ENCODE measurements at places on chromosomes 2 and 18.
A peak's percentile ranks its signal among the peaks of the same experiment; 100 is the strongest.

GRCh38 chr2:226357816-226358215, 441.8 kb downstream of the IRS1 start:
- DNase-seq: no peak

DNA sequence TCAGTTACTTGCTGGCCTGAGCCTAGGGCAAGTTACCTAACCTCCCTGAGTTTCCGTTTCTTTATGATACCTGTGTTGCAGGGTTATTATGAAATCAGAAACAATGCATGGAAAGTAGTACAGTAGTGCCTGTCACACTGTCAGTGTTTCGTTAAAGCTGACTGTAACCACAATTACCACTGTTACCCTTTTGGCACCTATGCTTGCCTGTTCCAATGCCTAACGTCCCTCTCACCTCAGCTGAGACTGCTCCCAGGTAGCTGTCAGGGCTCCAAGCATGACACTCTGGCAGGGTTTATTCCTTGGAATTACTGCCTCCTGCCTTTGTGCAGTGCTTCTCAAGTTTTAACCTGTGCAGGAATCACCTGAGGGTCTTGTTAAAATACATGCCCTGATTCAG, 135.2 kb upstream of the RBMS1 start:
- no peak for DNase-seq

GRCh38 chr2:238320648-238321281, 447 bp downstream of the TRAF3IP1 start:
- DNase-seq: peak; percentile 23

DNA sequence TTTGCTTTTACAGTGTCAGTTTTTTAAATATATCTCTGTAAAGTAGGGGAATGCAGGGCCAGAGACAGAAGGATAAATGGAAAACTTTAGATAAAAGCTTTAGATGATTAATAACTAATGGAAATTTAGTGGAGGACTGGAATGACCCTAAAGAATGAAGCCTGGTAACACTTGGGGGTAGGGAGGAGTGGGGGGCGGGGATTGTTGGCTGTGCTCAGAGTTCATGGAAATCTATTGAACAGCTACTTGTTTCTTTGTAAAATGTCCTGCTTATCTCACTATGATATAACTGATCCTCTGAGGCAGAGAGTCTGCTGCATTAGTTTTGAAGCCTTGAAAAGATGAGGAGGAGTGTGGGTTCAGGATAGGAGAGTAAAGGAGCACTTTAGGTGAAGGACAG, 90.5 kb downstream of the TMEM185B start:
- DNase-seq: no peak

- DNase-seq: no peak
These were observed 63.8 kb upstream of the DARS1 start for GRCh38 chr2:136049011-136049742.

DNA sequence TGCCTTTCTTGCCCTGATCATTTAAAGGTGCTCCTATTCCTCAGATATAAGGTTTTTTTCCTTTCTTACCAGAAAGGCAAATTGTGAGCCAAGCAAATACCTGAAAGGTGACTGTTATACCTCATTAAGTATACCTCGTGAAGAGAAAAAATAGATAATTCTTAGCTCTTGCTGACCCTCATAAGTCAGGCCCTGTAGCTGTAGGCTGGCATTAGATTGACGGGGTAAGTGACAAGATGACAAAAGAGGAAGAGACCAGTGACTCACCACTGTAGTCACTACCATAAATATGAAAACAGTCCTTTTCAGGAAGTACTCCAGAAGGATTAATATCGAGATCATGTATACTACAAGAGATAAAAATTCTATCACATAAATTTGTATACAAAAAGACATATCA, 104.6 kb downstream of the PTPN4 start:
- peak; percentile 63 for DNase-seq

DNA sequence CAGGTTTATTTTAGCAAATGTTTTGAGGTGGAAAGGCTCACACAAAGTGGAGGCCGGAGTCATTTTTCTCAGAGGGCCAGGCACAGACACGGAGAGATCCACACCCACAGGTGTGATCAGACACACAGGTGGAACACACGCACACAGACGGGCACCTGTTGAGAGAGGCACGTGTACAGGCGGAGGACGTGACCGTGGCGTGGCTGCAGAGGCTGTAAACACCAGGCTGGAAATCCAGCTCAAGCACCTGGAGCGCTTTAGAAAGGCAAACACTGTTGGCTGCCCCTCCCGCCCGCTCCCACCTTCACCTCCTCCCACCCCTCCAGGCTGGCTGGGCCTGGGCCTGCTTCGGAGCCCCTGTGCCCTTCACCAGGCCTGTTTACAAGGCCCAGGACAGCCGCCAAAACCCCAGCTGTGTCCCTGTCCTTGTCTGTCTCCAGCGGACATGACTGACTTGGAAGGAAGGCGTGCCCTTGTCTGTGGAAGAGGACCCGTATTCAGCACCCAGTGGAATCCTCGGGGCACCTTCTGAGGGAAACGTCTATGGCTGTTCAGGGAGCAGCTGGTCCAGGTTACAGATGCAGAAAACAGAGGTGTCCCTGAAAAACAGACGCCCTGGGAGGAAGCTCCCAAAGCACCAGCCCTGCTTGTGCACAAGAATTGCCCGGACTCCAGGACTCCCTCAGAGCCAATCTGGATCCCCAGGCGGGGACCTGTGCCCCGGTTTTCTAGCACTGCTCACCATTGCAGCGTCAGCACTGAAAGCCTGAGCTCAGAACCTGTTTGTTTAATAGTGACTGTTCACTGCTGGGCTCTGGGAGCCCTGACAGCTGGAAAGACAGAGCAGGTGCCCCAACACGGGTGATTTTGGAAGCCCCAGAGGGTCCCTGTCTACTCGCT, 134.3 kb upstream of the HAAO start:
- DNase-seq: no peak

DNA sequence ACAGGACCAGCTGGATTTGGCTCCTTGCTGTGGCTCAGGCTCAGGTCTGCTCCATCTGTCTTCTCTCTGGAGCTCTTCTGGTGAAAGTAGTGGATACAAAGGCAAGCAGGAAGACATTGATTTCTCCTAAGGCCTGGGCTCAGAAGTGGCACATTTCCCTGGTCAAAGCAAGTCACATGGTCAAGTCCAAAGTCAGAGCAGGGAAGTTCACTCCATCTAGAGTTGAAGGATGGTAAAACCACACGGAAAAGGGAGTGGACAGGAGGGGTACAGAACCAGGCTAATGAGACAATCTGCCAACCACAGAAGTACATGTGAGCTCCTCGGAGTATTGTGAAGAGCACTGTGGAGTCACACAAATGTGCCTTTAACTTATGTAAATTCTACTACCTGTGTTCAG, 66.1 kb downstream of the MARCO start:
- DNase-seq: peak; percentile 52

DNA sequence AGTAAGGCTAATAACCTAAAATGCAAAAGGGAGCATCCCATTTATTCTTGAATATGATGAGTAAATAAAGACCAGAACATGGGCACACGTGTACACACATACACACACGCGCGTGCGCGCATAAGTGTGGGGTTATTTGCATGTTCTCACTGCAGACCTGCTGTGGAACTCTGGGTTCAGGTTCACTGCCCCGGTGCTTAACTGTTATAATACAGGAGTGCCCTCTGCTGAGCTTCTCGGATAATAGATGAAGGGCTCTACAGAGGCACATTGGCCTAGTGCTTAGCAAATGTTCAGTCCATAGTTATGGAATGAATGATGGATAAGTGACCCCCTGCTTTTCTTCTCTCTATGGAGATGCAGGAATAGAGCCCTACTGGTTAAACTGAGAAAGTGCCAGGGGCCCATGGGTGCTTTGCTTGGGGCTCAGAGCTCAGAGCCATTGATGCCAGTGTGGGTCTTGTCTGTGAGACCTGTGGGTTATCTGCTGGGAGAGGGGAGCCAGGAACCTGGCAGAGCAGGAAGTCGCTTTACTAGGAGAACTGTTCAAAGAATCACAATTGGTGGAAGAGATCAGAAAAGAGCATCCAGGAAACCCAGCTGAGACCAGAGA, 3.6 kb upstream of the ARL4C start:
- DNase-seq: peak; percentile 75

- no peak for DNase-seq
These were observed 41.1 kb downstream of the TMEM185B start for GRCh38 chr2:120182019-120182560.

DNA sequence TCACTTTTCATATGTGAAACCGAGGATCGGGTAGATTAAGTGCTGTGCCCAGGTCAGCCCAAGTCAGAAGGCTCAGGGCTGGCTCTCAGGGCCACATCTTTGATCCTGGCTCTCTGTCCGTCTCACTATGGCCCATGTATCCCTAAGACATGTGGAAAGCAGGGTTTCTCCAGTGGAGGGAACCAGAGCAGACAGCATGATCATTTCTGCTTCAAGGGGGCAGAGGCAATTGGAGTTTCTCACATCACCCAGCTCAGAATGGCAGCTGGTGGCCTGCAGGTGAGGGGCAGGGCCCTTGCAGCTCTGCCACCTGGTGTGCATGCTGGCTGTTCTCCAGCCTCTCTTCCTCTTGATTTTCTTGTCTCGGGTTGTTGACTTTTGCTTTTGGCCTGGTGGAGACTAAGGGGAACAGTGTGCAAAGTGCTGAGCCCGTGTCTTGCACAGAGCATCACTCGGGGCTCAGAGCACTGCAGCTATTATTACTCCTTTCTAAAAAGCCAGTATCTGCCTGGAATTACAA, 27.0 kb downstream of the LDLRAD4 start:
- DNase-seq: no peak

GRCh38 chr18:76391038-76391437, 104.0 kb downstream of the ZNF516 start:
- no peak for DNase-seq

GRCh38 chr2:224802407-224802806, 86.2 kb upstream of the CCDC195 start:
- DNase-seq: peak; percentile 32

- no peak for DNase-seq
These were observed 31.0 kb downstream of the ACVR1 start for GRCh38 chr2:157845081-157845480.

GRCh38 chr2:145815933-145816332, 1296.0 kb upstream of the ZEB2 start:
- DNase-seq: peak; percentile 56

DNA sequence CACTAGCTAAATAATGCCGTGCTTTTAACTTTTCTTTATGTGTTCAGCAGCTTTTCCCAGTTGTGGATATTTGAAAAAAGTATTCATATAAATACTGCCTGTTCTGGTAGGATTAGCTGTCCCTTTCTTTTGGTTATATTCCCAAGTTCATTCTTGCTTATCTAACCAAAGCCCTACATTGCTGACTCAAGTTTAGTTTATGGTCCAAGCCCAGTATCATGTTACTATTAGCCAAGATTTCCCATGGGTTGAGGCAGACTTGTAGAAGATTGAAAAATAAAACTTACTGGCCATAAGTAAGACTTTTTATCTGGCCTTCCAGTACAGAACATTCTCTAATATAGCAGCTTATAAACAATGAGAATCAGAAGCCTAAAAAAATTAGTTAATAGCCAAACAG, 49.7 kb upstream of the NFE2L2 start:
- DNase-seq: no peak

GRCh38 chr2:180970016-180970415, 10.4 kb upstream of the UBE2E3 start:
- DNase-seq: no peak

Data from suppressor macrophage treated with lipopolysaccharide for 4 hours (primary cell).